Heart left ventricle (tissue), 16 donors: ENCODE measurements at places on chromosomes 12 and 14.

- DNase-seq: no peak
These were observed 186.4 kb downstream of the MSRB3 start for GRCh38 chr12:65464930-65465329.

DNA sequence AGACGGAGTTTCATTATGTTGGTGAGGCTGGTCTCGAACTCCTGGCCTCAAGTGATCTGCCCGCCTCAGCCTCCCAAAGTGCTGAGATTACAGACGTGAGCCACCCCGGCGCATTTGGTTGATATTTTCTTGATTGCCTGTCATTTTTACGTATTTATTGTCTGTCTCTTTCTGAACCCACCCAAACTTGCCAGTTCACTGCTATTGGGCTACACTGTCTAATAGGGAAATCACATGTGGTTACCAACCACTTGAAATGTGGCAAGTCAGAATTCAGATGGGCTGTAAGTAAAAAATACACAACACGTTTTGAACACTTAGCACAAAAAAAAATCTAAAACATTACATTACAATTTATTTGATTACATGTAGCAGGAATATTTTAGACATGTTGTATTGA lies 2.1 kb downstream of the WSB2 start:
- no peak for DNase-seq

DNA sequence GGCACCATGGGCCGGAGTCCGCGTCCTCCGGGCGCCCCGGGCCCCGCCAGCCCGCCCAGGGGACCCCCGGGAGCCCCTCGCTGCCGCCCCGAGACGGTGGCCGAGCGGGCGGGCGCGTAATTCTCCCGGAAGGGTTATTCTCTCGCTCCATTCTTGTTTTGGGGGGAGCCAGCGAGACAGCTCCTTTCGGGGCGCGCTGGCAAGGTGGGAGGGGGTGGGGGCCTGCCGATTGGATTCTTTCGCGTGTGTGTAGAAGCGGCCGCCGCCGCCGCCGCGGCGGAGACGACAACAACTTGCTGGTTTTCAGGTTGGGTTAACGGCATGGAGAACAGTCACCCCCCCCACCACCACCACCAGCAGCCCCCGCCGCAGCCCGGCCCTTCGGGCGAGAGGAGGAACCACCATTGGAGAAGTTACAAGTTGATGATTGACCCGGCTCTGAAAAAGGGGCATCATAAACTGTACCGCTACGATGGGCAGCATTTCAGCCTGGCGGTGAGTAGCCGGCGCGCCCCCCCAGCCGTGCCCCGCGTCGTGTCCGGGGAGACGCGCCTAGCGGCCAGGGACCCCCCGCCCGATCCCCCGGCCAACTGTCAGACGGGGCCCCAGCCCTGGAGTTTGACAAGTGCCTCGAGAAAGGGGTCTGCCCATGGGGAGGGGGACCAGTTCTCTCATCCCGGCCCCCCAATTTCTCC lies 755 bp downstream of the SETD1B start:
- peak; percentile 77 for DNase-seq

DNA sequence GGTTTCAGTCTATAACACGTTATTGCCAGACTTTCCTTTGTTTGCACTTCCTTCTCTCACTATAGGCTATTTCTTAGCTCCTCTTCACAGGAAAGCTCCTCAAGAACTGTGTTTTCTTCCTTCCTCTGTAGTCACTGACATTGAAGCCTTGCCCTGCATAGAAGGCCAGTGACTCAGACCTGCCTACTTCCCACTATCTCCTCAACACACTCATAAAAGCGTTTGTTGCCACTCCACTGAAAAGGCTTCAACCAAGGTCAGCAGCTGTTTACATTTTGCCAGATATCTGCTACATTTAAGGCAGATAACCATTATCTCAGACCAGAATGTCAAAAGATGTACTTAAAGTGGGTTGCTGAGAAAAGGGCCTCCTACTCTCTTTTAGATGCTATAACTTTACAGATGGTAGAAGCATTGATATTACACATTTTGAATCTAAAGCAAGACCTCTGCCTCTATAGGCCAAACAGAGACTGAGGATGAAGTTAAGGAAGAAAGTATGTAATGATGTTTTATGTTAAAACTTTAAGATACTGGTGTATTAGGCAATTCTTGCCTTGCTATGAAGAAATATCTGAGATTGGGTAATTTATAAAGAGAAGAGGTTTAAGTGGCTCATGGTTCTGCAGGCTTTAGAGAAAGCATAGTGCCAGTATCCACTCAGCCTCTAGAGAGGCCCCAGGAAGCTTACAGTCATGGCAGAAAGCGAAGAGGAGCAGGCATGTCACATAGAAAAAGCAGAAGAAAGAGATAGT lies 233.3 kb upstream of the FLRT2 start:
- no peak for DNase-seq

DNA sequence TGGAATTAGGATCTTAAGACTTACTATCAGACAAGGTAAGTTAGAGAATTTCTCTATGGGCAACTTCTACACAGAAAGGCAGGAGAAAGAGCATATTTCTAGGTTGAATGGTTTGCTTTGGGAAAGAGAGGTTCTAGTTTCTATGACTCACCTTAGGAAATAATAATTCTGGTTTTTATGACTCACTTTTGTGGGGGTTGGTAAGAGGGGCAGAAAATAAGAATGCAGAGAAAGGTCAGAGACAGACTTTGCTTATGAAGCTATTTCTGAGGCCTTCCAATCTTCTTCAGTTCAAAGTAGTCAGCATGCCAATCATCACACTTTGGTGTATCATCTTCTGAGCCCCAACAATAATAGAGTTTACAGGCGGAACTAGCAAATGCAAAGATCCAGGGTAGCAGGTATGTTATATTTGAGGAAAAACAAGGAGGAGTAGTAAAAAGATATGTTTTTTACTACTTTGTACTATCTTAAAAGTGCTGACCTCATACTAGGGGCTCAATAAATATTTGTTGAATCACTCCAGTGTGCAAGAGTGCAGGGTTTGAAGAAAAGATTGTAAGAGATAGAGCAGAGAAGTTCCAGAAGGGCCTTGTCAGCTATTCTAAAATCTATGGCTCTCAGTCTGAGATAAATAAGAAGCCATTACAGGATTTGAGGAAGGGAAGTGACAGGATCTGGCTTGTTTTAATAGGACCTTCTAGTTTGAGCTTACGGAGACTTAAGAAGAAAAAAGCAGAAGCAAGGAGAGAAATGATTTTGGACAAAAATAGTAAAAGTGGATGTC lies 56.7 kb upstream of the LRFN5 start:
- DNase-seq: no peak

DNA sequence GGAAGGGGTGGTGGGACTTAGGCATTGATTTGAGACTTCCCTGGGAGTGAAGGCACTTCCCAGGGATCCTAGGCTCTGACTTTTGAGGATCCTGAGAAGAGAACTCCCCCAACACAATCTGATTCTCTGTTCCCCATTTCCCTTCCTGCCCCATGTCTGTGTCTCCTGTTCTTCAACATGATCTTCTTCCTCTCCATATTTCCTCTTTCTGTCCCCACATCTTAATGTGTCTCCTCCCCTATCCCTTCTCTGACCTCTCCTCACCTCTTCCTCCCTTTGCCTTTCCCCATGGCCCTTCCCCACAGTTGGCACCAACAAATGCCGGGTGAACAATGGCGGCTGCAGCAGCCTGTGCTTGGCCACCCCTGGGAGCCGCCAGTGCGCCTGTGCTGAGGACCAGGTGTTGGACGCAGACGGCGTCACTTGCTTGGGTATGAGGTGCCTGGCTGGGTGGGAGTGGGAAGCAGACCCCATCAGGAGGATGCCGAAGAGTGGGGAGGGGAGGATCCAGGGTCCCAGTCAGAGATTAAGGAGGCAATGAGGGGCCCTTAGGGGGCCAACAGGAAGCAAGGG lies 15.2 kb upstream of the LRP1-AS start:
- no peak for DNase-seq
